ENCODE measurements at places on chromosomes 2 and 18.

DNA sequence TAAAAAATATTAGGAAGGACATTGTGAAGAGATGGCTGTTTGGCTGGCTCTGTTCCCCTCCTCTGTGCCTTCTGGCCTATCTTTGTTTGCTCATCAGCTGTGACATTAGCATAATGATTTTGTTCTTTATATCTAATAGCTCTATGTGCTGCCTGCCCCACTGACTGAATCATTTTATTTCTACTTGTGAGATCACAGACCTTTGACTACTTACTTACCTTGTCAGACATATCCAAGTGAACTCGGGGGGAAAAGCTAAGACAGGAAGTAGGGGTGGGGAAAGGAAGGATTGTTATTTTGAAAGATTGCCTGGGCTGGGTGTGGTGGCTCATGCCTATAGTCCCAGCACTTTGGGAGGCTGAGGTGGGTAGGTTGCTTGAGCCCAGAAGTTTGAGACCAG is 104.2 kb downstream of the ASAP2 start:
- no peak for DNase-seq

DNA sequence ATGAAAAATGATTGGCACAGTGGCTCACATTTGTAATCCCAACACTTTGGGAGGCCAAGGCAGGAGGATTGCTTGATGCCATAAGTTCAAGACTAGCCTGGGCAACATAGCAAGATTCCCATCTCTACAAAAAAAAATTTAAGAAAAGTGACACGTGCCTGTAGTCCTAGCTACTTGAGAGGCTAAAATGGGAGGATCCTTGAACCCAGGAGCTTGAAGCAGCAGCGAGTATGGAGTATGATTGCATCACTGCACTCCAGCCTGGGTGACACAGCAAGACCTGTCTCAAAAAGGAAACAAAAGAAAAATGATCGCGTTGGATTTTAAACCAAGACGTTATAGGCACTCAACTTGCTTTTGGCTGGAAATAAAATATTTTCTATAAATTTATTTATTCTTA is 37.8 kb upstream of the CREB1 start:
- DNase-seq: no peak

DNA sequence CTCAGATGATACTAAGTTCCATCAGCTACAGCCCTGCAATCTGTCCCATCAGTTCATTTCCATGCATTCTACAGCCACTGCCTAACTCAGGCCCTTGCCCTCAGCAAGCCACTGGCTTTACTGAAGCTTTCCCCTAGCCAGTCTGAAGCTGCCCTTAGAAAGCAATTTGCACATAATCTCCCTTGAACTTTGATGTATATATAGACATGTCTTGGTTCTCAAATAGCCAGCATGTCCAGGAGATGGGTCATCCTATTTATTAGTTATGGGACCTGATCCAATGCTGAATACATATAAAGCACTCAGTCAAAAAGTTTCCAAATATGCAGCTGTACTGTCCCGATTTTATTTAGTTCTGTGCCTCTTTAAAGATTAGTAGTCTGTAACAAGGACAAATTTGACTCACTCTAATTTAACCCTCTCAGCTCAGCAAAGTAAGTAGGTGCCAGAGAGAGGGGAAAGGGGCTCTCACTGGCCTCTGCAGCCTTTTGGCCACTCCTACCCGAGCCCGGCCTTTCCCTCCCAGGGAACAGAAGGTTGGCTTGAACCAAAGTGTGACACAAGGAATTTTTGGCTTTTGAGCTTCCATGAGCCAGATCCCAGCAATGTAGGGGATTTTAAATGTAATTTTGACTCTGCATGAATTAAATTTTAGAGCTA is 70.7 kb downstream of the CCDC93 start:
- DNase-seq: no peak

DNA sequence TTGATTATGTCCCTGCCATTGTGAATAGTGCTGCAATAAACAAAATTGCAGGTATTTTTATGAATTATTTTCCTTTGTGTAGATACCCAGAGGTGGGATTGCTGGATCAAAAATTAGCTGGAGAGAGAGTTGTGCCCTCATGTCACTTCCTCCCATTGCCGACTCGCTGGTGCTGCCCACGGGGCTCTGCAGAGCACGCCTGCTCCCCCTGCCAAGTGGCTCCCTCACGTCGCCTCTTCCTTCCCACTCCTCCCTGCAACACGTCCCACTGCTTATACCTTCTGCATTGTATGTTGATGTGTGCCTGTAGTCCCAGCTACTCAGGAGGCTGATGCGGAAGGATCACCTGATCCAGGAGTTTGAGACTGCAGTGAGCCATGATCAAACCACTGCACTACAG is 28.1 kb downstream of the PRELID3A start:
- DNase-seq: no peak

- no peak for DNase-seq
Observed at GRCh38 chr18:11114653-11115052, 34.7 kb downstream of the PIEZO2 start.

- DNase-seq: no peak
Observed at GRCh38 chr18:79354350-79354749, 41.4 kb upstream of the NFATC1 start.

DNA sequence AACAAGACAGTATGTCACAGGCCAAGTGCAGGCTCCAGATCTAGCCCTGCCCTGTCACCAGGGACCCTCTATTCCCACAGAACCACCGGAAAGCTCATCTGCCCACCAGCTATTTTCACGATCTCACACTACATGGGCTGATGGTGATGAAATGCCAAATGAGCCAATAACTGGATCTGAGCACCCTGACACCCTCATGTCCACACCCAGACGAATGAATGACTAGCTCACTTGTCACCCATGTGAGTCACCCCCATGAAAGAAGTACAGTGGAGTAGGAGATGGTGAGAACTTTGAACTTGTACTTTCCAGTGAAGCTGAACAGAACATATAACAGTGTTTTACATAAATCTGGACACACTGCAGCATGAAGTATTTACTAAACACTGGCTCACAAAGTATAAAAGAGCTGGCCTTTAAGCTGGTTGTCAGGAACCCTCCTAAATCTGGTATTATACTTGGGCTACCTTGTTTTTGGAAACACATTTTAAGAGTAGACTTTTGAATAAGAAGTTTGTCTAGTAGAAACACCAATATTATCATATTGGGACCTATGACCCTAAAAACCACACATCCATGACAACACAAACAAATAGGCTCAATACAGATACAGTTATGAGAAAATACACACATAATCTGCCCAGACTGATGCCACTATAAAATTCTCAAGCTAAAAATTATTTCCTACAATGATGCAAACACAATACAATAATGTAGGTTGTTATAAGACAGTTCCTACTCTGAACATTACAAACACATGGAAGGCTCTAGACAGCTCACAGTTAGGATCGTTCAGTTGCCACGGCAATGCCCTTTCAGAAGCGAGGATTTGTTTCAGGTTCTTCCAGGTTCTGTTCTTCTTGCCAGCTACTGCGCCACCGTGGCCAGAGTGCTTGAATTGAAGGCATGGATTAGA is 19.0 kb downstream of the INO80C start:
- DNase-seq: no peak

- DNase-seq: no peak
Observed at GRCh38 chr2:156455361-156455975, 19.3 kb downstream of the GPD2 start.

DNA sequence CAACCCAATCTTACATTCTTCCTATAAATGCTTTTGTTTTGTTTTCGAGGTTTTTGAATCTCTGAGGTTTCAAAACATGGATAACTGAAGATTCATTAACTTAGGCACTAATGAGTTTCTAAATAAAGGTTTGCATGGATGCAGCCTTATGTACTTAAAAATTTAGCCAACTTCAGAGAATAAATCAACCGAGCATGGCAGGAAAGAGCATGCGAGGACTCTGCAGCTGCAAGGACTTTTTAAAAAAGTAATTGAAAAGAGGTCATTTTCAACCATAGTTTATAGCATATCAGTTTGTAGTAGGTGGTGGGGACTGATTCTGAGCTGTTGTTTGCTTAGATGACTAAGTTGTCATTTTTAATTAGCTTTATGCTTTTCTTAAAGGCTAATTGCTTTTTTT is 567.0 kb upstream of the ZEB2 start:
- no peak for DNase-seq

DNA sequence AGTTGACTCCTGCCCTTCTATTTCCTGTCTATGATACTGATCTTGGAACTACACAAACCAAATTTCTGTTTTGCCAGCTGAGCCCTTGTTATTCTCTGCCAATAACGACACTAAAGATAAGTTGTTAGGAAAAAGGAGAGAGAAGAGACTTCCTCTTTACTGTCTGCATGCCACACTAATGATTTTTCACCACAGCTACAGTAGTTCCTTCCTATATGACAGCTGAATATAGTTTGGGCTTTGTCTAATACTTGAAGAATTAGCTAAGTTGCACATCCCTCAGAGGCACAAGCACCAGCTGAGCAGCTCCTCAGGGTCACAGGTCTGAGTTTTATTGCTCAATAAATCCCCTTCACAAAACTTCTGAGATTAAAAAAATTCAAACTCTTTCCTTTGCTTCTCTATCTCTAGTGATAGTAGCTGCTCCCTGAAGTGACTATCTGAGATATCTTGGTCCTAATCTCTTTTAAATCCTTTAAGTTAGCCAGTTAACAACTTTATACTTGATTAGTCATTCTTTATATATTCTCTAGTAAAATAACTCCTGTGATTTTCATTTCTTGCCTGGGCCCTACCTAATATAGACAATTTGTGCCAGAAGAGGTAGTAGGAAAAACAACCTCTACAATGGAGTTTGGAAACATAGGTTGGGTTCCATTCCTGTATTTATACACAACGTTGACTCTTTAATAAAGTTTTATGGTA is 253.0 kb upstream of the CNTNAP5 start:
- no peak for DNase-seq

DNA sequence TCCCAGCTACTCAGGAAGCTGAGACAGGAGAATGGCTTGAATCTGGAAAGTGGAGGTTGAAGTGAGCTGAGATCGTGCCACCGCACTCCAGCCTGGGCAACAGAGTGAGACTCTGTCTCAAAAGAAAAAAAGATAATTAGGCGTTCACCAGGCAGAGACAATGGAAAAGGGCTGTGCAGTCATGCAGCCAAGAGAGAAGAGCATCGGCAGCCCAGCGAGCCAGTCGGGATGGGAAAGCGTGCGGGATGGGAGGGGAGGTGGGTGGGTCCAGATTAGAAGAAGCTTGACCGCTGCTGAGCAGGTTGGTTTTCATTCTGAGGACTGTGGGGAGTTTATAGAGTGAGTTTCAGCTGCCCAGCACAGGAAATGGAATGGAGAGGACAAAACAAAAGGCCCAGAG is 15.0 kb upstream of the CYS1 start:
- no peak for DNase-seq

GRCh38 chr2:175823002-175823706 is 178.9 kb downstream of the LNPK start:
- DNase-seq: no peak

- DNase-seq: no peak
Observed at GRCh38 chr2:53725662-53726061, 41.9 kb upstream of the CHAC2 start.

GRCh38 chr2:24153478-24153877 is 21.4 kb upstream of the FAM228A start:
- DNase-seq: no peak

- DNase-seq: no peak
Observed at GRCh38 chr2:170073288-170073687, 104.7 kb upstream of the MYO3B start.

DNA sequence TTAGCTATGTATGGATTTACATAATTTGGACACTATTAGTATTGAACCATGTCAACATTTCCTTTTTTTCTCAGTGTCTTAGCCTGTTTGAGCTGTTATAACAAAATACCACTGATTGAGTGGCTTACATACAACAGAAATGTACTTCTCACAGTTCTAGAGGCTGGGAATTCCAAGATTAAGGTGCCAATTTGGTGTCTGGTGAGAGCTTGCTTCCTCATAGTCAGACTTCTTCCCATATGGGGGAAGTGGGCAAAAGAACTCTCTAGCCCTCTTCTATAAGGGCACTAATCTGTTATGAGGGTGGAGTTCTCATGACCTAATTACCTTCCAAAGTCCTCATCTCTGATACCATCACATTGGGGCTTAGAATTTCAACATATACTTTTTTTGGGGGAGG is 12.6 kb downstream of the ZNF804A start:
- DNase-seq: no peak

DNA sequence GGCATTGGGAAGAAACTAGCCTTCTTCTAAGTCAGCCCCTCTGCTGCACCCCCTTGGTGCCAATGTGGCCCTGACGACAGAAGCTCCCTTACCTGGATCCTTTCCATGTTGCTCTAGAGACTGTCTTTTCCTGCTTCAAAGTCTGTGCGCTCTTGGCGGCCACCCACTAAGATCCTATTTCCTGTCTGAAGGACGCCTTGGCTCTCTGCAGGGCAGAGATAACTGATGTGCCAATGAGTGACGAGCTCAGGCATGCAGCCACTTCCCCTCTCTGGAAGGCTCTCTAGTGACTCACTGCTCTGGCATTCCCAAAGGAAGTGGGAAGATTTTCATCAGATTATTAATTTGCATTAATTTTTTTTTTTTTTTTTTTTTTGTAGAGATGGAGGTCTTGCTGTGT is 273.5 kb downstream of the CDH20 start:
- no peak for DNase-seq

- DNase-seq: no peak
Observed at GRCh38 chr2:124995185-124995912, 970.3 kb downstream of the CNTNAP5 start.

DNA sequence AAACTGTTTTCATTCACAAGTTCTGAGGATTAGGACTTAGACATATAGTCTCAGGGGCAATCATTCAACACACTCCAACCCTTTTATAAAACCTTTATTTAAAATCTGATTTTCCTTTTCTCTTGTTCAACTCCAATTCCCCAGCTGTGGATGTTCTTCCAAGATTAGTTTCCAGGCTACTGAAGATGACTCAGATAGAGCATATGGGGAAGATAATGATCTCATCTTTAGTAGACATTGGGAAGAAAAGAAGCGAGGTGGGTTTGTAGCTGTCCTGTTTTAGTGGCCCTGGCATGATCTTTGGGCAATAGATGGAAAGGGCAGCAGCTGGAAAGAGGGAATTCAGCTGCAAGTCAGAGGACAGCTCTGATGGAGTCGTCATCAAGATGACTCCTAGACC is 247.7 kb upstream of the CCDC68 start:
- no peak for DNase-seq

- DNase-seq: no peak
Observed at GRCh38 chr18:26703170-26703930, 155.0 kb upstream of the KCTD1 start.

- no peak for DNase-seq
Observed at GRCh38 chr2:220779931-220780330, 792.2 kb downstream of the EPHA4 start.

- DNase-seq: no peak
Observed at GRCh38 chr18:56913941-56914340, 232.9 kb upstream of the BOD1L2 start.
